ENCODE measurements at places on chromosomes 1 and 21. TPM values are rescaled to one million over a fixed set of nuclear protein-coding genes. Genes with fewer than 3 reads are reported as not detected.

- DNase-seq, result no peak
Measured at GRCh38 chr21:31162079-31162699, 123.9 kb upstream of the KRTAP19-8 start.

DNA sequence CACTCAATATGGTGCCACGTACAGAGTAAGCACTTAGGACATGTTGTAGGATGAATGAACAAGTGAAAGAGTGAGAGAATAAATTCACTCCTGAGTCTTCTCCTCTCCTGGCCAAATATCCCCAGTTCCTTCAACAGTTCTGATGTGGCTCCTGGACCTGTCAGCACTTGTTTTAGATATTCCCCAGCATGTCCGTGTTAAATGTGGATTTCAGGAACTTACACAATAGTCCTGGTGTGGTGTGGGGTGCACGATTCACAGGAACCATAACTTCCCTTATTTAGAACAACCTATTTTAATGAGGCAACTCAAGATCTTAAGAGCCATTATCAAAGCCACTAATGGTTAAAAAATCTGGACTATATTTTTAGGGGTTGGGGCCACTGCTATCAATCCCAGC lies 39.0 kb upstream of the MYSM1 start:
- no peak for DNase-seq

GRCh38 chr1:9421533-9421873 lies 117.8 kb upstream of the SLC25A33 start:
- DNase-seq, result no peak

DNA sequence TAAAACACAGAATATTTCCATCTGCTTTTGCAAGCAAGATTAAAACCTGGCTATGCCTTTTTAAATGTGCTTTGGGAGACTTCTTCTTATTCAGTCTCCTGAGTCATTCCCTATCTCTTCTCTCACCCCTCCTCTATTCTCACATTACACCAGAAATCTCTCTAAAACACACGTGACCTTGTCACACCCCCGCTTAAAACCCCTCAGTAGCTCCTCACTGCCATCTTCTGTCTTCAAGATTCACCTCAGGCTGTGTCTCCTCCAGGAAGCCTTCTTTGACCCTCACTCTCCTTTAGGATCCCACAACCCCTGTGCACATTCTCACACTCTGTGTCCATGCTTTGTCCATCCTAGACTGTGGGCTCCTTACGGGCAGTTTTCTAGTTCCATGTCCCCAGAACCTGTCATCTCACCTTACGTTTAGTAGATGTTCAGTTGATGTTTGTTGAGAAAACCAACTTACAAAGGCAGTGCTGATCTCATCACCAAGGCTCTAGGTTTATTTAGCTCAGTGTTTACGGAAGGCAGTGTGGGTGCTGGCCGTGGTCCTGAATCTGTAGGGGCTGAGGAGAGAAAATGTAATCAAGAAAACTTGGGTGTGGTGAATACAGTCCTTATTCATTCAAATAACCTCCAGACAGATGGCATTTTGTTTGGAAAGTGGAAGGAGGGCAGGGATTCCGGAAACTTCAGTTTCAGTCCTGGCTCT lies 143.5 kb downstream of the DMRTA2 start:
- peak; percentile 20 for DNase-seq

DNA sequence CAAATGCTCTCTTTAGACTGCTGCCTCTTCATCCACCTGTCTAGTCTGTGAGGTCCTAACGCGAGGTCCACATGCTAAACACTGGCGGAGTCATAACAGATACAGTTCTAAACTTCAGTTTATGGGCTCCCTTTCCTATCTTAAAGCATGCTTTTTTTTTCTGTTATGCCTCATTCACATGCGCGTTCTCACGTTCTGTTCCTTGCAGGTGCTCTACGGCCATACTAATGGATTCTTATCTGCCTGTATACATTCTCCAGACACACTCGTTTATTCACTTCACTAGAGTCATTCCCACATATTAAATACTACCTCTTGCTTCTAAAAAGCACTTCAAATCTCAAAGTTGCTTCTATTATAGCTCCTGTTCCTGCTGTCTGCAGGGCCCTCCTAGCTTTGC lies 38.7 kb downstream of the PHC2 start:
- no peak for DNase-seq

GRCh38 chr1:207820568-207821463 lies 69.0 kb downstream of the CD46 start:
- no peak for DNase-seq

GRCh38 chr1:231694075-231694431 lies 67.5 kb downstream of the DISC1 start:
- DNase-seq, result peak; percentile 56

GRCh38 chr1:10687782-10688408 lies 108.6 kb downstream of the CASZ1 start:
- no peak for DNase-seq

GRCh38 chr21:32253215-32253641 lies 25.6 kb downstream of the MIS18A start:
- peak; percentile 53 for DNase-seq

- DNase-seq, result no peak
Measured at GRCh38 chr1:207034208-207034607, 1.7 kb upstream of the C1orf116 start.

TINAGL1 gene
- total RNA-seq, result 223 TPM

SPEN gene
- 20.8 TPM for total RNA-seq

KIF14 gene
- total RNA-seq, result 0.08 TPM

FLG2 gene
- total RNA-seq, result not detected

Data from left ventricle myocardium inferior (tissue), 1 donor.